Stimulated activated CD8-positive, alpha-beta memory T cell treated with anti-CD3 and anti-CD28 coated beads, Interleukin-15, amount 100 ng/mL, for 24 hours (primary cell): ENCODE measurements at places on chromosomes 1 and 21.

- DNase-seq = no peak
These were observed 141.8 kb downstream of the AKT3 start for GRCh38 chr1:243708210-243708609.

GRCh38 chr1:216113181-216113580, 310.1 kb downstream of the USH2A start:
- DNase-seq = no peak

DNA sequence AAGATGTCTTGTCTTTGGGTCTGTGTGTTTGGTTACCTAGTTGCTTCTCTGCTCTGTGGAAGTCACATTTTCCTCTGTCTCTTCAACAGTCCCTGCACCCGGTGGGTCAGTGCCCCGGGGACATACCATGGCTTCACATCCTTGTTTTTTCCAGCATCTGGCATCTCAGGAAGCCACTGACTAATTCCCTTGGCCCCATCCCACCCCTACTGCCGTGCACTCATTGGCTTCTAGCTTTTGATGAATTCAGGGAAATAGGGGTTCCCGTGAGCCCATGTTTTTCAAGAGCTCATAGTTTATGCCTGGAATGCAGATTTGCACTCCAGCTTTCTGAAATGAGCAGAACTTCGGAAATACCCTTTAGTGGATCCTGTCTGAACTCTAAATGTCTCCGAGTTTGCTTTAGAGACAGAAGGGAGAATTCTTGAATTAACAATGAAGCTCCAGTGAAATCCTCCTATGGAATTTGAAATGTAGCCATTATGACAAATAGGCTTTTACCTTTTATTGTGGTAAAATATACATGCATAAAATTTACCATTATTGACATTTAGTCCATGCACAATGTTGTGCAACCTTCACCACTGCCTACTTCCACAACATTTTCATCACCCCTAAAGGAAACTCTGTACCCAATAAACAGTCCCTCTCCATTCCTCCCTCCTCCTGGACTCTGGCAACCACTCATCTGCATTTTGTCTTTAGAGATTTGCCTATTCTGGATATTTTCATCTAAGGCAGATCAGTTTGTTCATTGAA, 67.5 kb downstream of the CLIC6 start:
- no peak for DNase-seq

DNA sequence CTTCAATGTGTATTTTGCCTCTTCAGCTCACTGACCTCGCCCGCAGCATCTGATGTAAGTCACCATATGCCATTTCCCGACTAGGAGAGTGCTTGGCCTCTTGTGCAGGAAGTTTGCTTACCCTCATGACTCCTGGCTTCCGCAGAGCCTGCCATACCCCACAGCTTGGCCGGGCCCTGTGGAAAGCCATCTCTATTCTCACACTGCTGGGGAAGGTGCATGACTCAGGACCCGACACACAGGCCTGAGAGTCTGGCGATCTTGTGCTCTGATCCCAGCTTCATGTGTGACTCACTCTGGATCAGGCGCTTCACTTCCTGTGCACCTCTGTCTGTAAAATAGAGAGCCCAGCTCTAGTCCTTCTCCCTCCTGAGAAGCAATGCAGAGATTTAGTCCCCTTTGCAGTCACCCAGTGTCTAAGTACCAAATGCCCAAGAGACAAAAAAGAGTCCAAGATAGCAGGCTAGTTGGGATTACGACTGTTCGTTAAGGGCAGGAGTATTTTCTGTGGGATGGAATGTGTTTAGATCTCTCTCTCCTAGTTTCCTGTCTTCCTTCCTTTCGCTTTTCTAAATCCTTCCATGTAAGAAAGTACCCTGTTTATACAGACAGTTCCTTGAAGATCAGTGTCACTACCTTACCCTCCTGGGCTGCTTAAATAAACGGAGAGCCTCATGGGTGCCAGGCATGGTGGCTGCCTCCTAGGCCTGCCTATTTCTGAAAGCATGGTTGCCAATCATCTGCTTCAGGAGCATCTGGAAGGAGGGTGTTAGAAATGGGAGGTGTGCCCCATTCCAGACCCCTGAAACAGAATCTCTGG, 62.8 kb upstream of the KIF26B start:
- no peak for DNase-seq

DNA sequence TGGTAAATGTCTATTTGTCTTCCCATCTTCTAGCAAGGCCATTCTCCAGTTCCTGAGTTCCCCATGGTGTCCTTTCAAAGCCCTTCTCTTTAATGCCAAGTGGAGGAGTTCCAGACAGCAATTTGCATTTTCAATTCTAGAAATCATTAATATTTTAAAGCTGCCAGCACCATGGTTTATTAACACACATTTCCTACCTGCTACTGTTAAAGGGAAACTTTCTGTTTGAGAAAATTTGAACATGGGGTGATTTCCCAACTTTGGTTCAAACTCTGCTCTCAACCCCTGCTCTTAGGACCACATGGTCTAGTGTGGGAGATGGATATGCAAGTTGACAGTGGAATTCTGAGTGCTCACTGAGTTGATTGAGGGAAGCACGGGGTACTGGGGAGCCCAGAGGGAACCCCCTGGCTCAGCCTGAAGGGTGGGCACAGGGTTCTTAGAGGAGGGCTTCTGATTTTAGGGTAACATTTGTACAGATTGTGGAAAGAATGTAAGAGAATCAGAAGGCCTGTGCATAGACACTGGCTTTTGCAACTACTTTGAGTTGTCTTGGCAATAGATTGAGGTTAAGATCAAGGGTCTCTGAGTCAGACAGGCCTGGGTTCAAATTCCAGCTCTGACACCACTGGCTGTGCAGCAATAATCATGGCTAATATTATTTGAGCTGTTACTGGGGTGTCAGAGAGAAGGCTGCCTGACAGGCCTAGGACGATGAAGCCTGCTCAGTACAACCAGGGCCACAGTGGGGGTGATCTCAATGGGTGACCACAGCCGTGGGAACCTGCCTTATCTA, 97.8 kb downstream of the BEND5 start:
- DNase-seq = no peak

- no peak for DNase-seq
These were observed 78.4 kb downstream of the ALPL start for GRCh38 chr1:21587602-21587953.

DNA sequence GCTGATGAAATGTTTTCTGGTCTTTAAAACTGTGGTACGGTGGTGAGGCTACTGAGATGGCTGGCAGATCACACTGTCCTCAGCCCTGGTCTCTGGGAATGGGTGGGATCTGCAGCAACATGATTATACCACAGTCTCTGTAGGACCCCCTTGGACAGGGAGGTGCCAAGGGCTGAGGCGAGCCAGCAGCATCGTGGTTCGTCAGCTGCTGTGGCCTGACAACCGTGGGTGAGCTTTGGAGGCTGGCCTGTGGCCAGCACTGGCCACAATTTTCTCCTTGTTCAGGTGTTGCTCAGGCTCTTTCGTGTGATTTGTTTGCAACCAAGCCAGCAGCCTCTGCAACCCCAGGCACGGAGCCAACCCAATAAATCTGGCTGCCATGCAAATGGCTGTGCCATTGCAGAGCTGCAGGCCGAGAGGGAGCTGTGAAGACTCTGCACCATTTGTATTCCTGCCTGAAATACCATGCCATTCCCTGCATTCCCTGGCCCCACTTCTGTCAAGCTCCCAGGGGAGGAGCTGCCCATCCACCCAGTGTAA, 70.9 kb downstream of the PCP4 start:
- DNase-seq = no peak
